NCI-H1105 (cell line): ENCODE measurements at places on chromosomes 3 and 15.
A peak's percentile ranks its signal among the peaks of the same experiment; 100 is the strongest.

DNA sequence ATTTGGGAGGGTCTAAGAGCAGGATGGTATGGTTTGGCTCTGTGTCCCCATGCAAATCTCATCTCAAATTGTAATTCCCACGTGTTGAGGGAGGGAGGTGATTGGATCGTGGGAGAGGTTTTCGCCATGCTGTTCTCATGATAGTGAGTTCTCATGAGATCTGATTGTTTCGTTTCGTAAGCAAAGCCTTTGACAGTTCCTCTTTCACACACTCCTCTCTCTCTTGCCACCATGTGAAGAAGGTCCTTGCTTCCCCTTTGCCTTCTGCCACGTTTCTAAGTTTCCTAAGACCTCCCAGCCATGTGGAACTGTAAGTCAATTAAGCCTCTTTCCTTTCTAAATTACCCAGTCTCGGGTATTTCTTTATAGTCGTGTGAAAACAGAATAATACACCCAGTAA lies 553.7 kb downstream of the TAFA4 start:
- no peak for DNase-seq

DNA sequence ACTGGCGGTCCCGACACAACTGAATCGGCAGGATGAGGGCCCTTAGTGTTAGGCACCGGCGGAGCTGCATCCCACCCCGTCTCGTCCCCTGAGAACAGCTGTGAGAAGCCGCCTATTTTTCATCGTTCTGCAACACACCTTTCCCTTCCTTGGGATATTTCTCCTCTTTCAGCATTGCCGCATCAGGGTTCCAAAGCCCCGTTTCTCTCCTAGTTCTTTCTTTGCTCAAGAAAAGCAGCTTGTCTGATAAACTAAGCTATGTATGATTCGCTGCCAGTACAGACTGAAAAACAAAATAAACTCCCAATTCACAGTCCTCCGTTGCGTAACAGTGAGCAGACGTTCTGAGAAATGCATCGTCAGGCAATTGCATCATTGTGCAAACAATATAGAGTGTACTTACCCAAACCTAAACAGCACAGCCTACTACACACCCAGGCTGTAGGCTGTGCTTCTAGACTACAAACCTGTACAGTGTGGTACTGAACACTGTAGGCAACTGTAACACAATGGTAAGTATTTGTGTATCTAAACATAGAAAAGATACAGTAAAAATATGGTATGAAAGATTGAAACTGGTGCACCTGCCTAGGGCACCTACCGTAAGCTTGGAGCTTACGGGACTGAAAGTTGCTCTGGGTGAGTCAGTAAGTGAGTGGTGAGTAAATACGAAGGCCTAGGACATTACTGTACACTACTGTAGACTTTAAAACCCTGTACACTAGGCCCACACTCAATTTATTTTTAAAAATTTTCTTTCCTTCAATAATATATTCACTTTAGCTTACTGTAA lies 8.9 kb upstream of the ADAMTS17 start:
- DNase-seq = no peak

GRCh38 chr3:130759692-130760338 lies 13.2 kb upstream of the PIK3R4 start:
- DNase-seq = peak; percentile 76

DNA sequence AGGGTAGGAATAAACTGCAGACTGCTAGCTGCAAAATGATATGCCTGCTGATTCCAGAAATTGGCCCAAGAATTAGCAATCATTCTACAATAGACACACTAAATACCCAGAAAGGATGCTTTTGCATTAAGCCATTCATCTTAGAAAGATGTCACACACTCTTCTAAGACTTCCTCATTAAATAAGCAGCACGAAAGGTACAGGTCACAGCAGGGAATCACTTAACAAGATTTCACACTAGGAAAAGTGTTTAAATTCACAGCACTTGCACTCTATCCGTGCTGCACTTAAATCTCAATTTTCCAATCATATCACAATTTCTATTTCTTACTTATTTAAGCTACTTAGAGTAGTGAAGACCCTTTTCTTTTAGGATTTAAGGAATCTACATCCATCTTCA lies 372.8 kb upstream of the CBLB start:
- DNase-seq = no peak

DNA sequence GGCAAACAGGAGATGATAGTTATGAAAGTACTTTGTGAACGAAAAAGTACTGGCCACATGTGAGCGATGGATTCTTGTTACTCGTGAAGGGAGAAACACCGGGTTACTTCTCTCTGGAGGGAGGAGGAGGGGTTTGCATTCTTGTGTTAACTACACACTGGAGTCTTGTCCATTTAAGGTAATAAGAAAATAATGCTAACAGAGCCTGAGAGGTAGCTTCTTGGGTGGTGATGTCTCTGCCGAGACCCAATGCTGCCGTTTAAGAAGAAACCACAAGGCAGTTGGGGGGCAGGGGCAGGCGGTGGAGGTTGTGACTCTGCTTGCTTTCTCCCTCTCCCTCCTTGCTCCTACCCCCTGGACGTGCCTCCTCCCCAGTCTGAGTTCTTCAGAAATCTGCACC lies 100.9 kb upstream of the ROPN1 start:
- no peak for DNase-seq

GRCh38 chr3:74624301-74624700 lies 9.8 kb upstream of the CNTN3 start:
- no peak for DNase-seq

- DNase-seq = no peak
Measured at GRCh38 chr3:182485301-182485700, 308.0 kb upstream of the ATP11B start.

DNA sequence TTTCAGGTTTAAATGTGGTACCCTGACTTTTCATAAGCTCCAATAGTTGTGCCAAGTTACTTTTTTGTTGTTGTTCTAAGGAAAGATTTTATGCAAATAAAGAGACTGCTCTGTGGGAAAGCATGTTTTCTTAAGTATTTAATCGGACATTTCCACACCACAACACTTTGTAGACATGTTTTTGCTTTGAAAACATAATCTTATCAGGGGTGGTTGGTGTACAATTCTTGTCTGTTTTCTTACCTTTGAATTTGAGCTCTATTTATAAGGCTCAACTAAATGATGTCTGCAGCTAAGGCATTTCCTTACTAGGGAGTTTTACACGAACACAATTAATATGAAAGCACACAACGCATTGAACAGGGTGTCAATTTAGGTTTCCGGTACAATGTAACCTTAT lies 81.5 kb upstream of the CDIN1 start:
- DNase-seq = no peak

DNA sequence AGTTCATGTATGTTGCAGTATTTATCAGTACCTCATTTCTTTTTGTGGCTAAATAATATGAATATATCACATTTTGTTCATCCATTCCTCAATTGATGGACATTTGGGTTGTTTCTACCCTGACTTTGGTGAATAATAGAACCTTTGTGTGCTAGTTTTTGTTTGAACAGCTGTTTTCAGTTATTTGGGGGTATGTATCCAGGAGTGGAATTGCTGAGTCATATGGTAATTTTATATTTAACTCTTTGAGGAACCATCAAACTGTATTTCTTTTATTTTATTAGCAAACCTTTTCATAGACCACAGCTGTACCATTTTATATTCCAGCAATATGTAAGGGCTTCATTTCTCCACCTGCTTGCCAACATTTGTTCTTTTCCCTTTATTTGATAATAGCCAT lies 38.4 kb upstream of the RBM5 start:
- peak; percentile 14 for DNase-seq
